H9 (cell line): ENCODE measurements at places on chromosomes 16 and 17.

GRCh38 chr16:88915639-88916327, 49.3 kb upstream of the PABPN1L start:
- DNase-seq, result no peak

DNA sequence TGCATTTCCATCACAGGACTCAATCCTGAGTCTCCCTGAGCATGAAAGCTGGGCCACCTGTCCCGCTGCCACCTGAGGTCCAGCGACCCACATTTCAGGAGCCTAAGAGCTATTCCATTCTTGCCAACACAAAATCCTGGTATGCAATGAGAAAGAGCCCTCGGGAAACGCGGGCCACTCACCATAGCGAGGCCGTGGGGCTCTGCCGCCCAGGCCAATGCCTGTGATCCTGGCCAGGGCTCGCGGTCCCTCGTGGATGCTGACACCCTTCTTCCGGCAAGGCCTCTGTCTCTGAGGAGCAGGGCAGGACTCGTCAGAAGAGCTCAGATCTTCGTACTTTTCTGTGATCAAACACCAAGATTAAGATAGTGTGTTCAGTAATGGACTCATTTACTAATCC, 11.6 kb downstream of the NUDT16L1 start:
- DNase-seq, result no peak

- no peak for DNase-seq
These were observed 78.6 kb upstream of the ZNF469 start for GRCh38 chr16:88303890-88304819.

- no peak for DNase-seq
These were observed 28.1 kb downstream of the HSBP1 start for GRCh38 chr16:83835586-83836566.

GRCh38 chr16:491220-491919, 36.1 kb upstream of the CAPN15 start:
- no peak for DNase-seq

GRCh38 chr16:50830698-50831097, 88.8 kb downstream of the CYLD start:
- DNase-seq, result no peak

DNA sequence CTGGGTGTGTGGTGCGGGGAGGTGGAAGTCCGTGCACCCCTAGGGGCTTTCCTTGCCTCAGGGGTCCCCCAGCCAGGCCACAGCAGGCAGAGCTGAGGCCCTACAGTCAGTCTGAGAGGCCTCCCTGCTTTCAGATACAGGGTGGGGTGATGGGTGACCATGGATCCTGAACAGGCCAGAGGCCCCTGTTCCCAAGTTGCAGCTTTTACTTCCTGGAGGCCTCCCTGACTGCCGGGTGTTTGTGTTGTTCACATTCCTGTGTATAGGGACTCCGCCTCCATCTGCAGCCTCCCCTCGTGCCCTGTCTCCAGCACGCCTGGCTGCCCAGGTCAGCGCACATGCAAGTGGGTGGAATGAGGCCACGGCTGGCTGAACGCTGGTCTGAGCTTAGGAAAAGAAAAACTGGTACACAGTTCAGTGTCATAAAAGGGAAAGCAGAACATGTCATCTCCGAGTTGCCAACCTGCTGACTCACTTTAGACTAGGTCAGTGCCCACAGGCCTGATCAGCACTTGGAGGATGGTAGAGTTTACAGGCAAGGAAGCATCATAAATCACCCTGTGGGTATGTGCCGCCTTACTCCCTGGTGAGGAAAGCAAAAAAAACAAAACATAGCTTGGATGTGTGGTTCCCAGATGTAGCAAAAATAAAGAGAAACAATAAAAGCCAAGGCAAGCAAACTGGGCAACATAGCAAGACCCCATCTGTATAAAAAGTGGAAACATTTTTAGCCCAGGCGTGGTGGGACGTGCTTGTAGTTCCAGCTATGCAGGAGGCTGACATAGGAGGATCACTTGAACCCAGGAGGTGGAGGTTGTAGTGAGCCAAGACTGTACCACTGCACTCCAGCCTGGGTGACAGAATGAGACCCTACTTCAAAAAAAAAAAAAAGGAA, 6.2 kb upstream of the SLC7A6 start:
- no peak for DNase-seq

GRCh38 chr17:50793007-50793406, 25.7 kb upstream of the ANKRD40CL start:
- DNase-seq, result no peak

DNA sequence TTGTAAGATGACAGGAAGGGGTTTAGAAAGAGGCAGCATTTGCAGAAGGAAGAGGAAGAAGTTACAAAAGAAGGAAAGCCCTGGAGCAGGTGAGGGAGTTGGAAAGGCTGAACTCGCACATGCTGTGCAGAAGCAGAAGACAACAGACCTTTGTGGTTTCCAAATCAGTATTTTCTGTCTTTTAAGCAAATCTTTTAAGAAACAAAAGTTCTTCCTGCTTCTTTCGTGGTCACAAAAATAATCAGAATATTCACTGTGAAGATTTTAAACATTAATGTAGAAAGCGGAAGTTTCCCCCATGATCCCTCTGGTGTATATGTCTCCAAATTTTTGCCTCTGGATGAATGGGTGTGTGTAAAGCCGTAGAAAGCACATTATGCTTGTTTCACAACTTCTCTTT, 25.8 kb downstream of the ZNRF1 start:
- no peak for DNase-seq

DNA sequence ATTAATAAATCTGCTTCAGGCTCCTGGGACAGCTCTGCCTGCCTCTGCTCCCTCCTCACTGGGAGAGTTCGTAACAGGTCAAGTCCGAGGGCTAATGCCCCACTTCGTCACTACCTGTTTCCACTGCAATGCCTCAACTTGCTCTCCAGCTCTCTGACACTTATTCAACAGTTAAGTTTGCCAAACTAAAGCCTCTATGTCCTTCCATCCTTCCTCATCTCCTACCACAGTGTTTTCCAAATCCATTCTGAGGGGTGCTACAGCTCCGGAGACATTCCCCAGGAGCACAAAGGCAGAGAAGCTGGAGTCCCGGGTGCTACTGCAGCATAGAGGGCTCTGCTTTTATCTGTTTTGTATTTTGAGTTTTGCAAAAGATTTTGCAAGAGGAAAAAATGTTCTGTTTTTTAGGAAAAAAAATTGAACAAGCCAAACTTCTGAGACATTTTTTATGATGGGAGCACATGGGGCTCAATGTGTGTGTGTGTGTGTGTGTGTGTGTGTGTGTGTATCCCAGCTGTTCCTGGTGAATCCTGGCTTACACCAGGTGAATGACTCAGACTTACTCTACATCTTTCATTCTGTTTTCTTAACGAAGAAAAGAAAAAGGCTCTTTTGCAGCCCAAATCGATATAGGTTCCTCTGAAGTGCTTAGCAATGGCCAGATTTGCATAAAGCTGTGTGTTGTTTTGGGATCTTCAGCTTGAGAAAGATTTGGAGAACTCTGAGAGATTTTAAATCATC, 46.1 kb upstream of the MYOCD start:
- no peak for DNase-seq

DNA sequence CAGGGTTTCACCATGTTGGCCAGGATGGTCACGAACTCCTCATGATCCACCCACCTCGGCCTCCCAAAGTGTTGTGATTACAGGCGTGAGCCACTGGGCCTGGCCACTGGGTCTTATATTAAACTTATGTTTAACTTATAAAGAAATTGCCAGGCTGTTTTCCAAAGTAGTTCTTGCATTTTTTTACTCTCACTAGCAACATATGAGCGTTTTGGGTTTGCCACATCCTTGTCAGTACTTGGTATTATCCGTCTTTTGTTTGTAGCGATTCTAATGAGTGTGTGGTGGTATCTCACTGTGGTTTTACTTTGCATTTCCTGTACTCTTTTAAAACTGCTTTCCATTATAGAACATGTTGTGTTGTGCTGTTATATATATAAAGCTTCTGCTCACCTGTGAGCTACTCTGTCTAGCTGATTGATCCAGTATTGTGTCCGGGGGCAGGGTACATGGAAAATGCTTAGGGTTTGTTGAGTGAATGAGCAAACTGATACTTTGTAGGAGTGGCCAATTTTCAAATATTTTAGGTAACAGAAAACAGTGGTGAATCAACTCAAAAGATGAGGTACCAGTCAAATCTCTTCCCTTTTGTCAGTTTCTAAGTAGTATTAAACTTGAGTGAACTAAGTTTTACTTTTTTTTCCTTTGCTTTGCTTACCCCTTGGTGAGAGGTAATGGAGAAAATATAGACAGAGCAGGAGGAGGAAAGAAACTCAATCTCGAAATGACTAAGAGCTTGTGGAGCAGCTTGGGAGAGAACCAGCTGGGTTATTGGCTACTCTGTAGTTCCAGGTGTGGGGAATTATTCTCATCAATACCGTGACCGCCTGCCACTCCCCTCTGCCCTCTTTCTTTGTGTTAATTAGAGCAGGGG, 75.8 kb downstream of the PITPNC1 start:
- no peak for DNase-seq

GRCh38 chr17:14616528-14616927, 315.6 kb downstream of the HS3ST3B1 start:
- DNase-seq, result no peak

DNA sequence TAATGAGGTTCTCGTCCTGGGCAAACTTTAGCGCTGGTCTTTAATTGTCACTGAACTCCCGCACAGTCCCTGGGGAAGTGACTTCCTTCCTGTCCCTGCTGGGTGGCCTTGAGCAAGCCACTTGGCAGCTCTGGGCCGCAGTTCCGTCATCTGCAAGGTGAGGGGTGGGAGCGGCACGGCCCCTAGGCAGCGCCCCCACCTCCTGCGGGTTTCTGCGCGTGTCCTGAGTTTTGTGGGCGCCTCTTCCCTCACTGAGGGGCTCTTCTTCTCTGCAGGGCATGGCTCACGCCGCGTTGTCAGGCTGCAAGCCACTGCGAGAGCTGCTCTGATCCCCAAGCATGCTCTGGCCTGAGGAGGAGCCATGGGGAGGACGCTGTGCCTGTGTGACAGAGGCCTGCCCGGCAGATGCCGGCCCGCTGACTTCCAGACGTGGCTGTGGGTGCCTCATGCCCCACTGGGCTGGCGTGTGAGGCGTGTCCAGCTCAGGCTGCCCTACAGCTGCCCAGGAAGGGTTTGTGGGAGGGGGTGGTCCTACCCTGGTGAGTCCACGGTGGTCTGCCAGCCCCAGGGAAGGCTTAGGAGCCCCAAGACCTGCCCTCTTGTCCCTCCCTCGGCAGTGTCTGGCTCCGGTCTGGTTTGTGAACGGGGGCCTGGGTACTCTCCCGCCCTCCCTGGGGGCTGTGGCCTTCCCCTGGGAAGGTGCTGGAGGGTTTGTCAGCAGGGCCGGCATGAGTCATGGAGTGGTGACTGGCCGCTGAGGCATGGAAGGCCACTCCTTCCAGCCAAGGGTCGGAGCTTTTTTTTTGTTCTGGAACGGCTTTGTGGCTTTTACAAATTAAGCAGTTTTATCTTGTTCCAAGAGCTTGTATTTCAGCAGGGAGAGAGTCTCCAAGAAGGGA, 182.0 kb downstream of the SEC14L1 start:
- DNase-seq, result peak; percentile 70

GRCh38 chr16:30085247-30085646, 6.5 kb downstream of the TBX6 start:
- no peak for DNase-seq

GRCh38 chr16:79833559-79833958, 233.0 kb upstream of the MAF start:
- no peak for DNase-seq

DNA sequence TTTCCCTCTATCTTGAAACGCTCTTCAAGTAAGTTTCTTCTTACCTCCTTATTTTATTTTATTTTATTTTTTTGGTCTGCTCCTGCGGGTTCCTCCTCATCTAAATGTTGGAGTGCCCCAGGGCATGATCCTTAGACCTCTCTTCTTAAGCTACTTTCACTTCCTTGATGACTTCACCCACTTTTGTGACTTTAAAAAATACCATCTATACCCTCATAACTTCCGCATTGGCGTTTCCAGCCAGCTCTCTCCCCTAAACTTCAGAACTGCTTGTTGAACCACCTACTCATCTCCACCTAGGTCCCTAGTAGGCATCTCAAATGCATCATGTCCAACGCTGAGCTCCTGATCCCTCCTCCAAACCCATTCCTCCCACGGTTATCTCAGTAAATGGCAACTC, 51.4 kb upstream of the NFAT5 start:
- DNase-seq, result no peak

- DNase-seq, result peak; percentile 45
These were observed 106.6 kb downstream of the CLEC16A start for GRCh38 chr16:11050944-11051343.

DNA sequence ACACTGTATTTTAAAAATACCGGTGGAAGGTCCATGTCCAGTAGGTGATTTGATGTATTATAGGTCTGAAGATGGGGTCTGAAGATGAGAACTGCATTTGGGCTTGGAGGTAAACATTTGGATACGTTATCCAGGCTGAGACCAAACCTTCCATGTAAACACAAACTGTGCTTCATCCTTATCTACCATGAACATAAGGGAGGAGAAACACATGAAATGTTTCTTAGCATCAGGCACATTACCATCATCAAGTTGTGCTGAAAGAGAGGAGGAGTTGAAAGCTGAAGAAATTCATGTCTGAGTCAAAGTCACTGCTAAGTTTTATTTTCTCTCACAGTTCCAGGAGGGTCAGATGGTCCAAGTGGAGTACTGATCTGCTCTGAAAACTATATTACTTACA, 11.4 kb downstream of the SF3B3 start:
- no peak for DNase-seq

DNA sequence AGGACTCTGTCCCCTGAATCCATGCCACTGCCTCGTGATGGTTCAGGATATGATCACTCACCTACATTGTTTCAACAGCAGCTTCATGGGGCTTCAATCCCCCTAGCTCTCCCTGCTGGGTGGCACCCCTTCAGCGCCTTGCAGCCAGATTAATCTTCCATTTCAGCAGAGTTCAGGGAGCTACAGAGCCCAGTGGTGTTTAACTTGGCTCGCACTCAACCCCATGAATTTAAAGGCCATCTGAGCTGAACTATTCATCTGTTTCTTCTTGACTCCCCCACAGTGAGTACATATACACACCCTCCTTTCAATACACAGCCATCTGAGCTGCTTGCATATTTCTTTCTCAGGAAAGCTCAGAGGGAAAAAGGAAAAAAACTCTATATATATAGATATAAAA, 202.8 kb upstream of the C16orf82 start:
- DNase-seq, result no peak

DNA sequence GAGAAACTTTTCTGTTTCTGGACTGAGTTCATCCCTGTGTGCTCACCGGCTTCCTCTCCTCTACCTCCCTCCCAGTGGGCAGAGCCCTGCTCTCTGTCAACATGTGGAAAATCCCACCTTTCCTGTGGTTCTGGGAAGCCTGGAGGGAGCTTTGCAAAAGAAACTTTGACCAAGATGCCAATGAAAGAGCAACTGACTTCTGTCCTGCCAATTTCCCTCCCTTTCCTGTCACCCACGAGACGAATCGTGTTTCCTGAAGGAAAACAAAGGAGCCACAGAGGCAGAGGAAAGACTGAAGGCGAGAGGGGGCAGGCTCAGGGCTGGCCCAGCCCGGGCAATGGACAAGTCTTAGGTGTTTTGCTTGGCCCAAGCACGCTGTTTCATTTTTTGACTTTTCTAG, 82.8 kb downstream of the PLCG2 start:
- no peak for DNase-seq

- no peak for DNase-seq
These were observed 11.5 kb upstream of the KRT38 start for GRCh38 chr17:41452281-41452680.

GRCh38 chr16:79677799-79678530, 77.4 kb upstream of the MAF start:
- no peak for DNase-seq

- no peak for DNase-seq
These were observed 2.7 kb downstream of the WDR45B start for GRCh38 chr17:82645516-82645915.
